ENCODE measurements at places on chromosomes 13 and 19.

GRCh38 chr13:27309401-27309958, 38.9 kb downstream of the RASL11A start:
- DNase-seq, result no peak

- peak; percentile 35 for DNase-seq
Observed at GRCh38 chr19:4368128-4368820, 24.9 kb downstream of the MPND start.

GRCh38 chr13:19952850-19953249, 5.7 kb upstream of the ZMYM2 start:
- no peak for DNase-seq

DNA sequence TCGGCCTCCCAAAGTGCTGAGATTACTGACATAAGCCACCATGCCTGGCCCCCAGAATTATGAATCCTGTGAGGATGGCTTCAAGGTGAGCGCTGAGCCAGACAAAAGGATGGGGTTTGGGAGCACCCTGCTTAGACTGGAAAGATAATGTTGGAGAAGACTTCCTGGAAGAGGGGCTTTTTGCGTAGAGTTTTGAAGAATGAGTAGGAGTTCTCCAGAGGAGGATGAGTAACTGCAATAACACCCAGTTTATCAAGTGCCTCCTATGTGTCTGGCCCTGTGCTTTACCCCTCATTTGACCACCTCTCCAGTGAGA, 641 bp upstream of the GDF15 start:
- no peak for DNase-seq

DNA sequence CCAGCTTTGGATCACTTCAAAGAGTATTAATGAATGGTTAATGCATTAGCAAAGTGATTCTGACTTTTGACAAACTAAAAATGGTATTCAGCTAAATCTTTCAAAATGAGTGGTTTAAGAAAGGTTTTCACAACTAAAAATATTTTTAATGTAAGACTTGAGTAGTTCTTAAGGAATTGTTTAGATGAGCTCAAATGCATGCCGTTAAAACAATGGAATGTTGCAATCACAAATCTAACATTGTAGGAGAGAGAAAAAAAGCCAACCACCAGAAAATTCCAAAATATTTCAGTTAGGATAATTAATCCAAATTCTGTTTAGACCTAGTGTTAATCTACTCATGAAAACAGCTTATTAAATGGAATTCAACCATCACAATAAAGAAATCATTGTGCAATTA, 1044.8 kb upstream of the SLC10A2 start:
- DNase-seq, result peak; percentile 72

Measured in fibroblast of pulmonary artery (primary cell).